Activated CD4-positive, alpha-beta T cell treated with anti-CD3 and anti-CD28 coated beads for 4 hours (primary cell): ENCODE measurements at places on chromosomes 12 and 14.

DNA sequence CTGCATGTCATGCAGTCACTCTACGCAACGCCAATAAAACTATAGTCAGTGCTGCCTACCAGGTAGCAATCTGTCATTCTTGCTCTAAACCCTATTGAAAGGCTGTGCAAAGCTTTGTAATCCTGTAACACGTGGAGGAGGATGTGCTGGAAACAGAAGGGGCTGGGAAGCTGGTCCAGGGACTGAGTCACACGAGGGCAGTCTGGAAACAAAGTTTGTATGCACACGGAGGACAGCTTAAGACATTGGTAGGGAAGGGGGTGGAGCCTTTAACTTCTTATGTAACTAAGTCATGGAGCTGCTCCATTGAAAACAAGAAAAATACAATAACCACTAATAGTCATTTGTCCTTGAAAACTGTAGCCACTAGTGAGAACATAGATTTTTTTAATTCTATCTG lies 128.0 kb downstream of the BCAT1 start:
- no peak for DNase-seq

DNA sequence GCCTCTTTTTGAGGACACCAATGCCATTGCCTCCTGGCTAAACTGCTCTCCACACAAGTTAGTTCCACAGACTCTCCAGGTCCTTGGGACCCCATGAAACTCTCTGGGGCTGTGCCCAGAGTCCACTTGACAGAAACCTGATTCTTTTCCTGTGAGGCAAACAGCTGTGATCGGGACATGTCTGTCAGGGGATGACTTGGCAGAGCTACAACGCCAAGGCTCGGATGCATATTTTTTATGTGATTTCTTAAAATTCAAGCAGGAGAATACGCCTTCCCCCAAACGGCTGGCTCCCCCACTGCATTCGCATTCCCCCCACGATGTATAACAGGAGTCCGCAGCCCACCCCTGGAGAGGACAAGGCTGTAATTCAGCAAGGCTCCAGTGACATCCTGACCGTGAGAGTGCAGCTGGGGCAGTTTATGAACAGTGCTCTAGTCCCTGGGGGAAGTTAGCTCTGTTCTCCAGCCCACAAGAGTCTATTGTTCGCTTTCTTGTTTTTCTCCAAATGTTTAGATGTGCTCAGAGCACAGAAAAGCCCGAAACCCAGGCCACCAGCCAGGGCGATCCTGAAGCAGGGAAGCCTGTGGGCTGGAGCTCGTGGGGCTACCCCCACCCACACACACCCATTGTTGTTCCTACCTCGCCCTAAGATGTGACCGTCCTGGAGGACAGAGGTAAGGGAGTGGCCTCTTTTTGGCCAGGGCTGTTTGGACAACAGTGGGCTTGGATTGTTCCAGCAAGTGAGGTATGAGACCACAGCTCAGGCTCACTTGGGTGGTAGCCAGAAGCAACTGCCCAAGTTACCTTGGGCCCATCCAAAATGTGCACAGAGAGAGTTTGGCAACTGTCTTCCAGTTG lies 159.5 kb downstream of the ZFP36L1 start:
- no peak for DNase-seq

DNA sequence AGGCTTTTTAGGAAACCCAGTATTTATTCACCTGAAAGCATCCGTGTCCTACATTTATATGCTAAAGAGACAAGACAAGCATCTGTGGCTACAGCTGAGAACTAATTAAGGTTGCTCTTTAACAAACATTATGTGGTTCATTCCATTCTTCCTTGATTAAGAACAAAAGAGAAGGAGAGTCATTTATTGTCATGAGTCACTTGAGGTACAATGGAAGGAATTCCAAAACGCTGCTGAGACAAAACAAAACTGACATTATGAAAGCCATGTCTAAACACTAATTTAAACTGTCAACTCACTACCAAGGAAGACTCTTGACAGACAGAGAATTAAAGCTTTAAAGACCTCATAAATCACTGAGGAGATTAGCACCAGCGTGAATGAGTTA lies 214.4 kb downstream of the BMP4 start:
- DNase-seq, result no peak

GRCh38 chr12:130068741-130069140 lies 93.5 kb upstream of the FZD10 start:
- DNase-seq, result no peak

DNA sequence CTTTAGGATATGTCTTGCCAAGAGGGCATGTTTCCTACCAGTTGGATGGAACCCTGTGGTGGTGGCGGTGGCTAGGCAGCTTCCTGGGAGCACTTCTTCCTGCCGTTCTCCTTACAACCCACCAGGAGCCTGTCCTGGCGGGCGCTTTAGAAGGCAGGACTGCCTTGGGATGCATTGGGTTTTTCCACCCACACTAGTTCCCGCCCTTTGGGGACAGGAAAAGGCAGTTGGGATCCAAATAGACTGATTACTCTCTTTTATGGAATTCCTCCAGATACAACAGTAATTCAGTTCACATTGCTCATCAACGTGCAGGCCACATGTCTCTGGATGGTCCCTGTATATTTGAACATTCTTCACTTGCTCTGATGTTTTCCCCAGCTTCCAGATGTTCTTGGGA lies 305.7 kb upstream of the SSTR1 start:
- no peak for DNase-seq

DNA sequence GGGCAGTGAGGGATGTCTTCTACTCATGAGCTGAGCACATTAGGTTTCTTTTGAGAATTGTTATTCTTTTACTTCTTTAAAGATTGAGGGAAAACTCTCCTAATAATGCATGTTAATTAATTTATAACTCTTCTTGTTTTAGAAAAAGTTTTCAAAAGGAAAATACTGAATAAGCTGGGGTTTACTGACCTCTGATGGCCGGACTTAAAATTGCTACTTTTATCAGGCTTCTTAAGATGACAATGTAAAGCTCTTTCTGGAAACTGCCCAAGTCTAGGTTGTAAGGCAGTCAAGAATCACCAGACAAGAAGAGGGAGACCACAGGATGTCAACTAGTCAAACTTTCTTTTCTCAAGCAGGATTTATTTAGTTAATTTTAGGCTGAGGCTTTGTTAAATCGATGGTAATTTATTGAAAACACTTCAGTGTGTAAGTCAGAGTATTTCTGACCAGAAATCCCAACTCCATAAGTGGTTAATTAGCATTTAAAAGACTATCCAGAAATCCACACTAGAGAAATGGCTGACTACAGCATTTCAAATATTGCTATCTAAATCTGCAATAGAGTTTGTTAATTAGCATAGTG lies 82.1 kb downstream of the AVPR1A start:
- DNase-seq, result no peak

- no peak for DNase-seq
Measured at GRCh38 chr12:31584782-31585181, 6.2 kb downstream of the DENND5B start.

- DNase-seq, result no peak
Measured at GRCh38 chr12:67509666-67510386, 138.7 kb upstream of the DYRK2 start.

GRCh38 chr12:32115404-32116104 lies 8.9 kb downstream of the BICD1 start:
- no peak for DNase-seq

DNA sequence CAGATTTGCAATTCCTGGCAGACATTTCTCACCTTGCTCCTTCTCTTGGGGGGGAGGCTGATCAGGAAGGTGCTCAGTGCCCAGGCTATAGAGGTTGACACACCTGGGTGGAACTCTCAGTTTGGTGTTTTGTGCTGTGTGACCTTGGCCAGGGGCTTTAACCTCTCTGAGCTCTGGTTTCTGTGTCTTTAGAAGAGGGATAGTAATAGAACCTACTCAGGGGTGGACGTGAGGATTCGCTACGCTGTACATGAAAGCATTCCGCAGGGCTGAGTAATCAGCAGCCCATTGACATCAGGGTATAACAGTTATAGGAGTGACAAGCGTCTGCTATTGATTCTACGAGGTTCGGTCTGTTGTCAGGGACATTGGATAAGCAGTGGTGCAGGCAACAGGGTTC lies 98.1 kb downstream of the PHETA1 start:
- DNase-seq, result no peak

DNA sequence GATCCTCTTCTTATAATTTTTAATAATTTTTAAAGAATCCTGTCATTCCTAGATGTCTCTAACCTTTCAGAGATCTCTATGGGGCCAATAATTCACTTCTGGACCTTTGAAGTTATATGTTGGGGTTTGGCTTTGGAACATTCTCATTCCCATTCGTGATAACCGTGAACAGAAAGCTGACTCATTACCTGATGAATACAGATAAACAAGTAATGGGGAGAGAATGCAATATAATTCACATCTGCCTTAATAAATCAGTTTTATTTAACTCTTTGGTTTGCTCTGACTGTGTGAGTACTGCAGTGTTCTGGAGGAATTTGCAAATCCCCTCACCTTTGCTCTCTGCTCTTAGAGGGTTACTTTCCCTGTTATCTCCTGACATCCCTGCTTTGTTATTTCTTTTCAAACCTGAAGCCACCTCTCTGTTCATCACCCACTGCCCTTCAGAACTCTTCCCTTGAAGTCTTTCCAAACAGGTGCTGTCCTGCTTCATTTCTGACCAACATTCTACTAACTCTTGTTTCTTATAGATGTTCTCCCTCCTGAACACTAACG lies 79.6 kb upstream of the SLC38A2 start:
- no peak for DNase-seq

GRCh38 chr14:99718811-99719192 lies 34.7 kb downstream of the CYP46A1 start:
- no peak for DNase-seq

- no peak for DNase-seq
Measured at GRCh38 chr12:44000309-44000952, 164.6 kb downstream of the TMEM117 start.

GRCh38 chr14:33488582-33488981 lies 462.3 kb downstream of the EGLN3 start:
- DNase-seq, result no peak

GRCh38 chr14:95496111-95496681 lies 20.3 kb downstream of the SYNE3 start:
- no peak for DNase-seq

DNA sequence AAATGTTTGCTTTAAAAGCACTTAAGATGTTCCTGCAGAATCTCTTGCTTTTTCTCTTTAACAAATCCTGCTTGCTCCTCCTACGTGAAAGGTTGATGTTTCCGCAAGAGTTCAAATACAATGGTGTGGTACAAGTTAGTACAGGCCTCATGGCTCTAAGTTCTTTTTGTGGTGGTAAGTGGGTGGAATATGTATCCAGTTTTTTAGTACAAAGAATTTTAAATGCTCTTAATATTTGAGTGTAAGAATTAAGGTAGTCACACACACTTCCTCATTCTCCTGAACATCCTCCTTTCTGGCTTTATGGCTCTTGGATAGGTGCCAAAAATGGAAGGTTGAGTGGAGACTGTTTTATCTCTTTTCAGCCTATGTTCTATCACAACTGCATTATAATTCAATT lies 1.8 kb downstream of the OTOGL start:
- DNase-seq, result no peak
